Epithelial cell of proximal tubule (primary cell): ENCODE measurements at places on chromosomes 6 and 20. TPM values are rescaled to one million over a fixed set of nuclear protein-coding genes. Genes with fewer than 3 reads are reported as not detected.

IFNGR1 gene
- 27.2 and 31.5 TPM in 2 replicates for total RNA-seq

MCHR2 gene
- total RNA-seq, result not detected in 2 replicates

ZBTB46 gene
- 0.58 and 0.72 TPM in 2 replicates for total RNA-seq

PLCB4 gene
- total RNA-seq, result 37.4 and 59.6 TPM in 2 replicates

DEFB132 gene
- not detected in 2 replicates for total RNA-seq

BFSP1 gene
- total RNA-seq, result 2.3 and 4.4 TPM in 2 replicates

PRR18 gene
- total RNA-seq, result 0.94 TPM in 1 of 2 replicates, not detected in the other

C6orf52 gene
- 2.5 TPM in 1 of 2 replicates, not detected in the other for total RNA-seq

TRIM15 gene
- not detected in 2 replicates for total RNA-seq

ADAM33 gene
- total RNA-seq, result not detected in 2 replicates

MLIP gene
- total RNA-seq, result not detected in 2 replicates

ZNF292 gene
- total RNA-seq, result 6.4 and 12.5 TPM in 2 replicates

NMBR gene
- total RNA-seq, result not detected in 2 replicates

TENT5A gene
- 0.63 and 1.2 TPM in 2 replicates for total RNA-seq

ACTL10 gene
- total RNA-seq, result 2.2 TPM in 2 replicates

KIAA1755 gene
- total RNA-seq, result 0.06 and 0.29 TPM in 2 replicates

KIFC1 gene
- 117 and 126 TPM in 2 replicates for total RNA-seq
